Stimulated activated CD8-positive, alpha-beta memory T cell treated with anti-CD3 and anti-CD28 coated beads, Interleukin-7, amount 100 ng/mL, for 24 hours (primary cell): ENCODE measurements at places on chromosomes 5 and 9.

- no peak for DNase-seq
Observed at GRCh38 chr9:38263532-38263931, 129.0 kb upstream of the ALDH1B1 start.

GRCh38 chr5:29263915-29264351 is 1929.6 kb upstream of the CDH6 start:
- DNase-seq, result no peak

DNA sequence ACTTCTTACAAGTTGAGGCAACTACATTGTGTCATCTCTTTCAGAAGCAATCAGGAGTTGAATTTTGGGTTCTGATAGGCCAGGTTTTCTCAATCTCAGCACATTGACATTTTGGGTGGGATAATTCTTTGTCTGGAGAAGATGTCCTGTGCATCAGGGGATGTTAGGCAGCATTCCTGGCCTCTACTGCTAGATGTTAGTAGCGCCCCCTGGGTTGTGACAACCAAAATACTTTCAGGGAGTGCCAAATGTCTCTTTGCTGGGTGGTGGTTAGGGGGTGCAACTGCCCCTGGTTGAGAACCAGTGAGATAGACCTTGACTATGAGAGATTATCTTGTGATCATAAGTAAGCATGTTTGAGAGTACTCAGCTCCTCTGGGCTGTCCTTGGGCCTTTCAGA is 164.3 kb upstream of the KLF9 start:
- no peak for DNase-seq

- no peak for DNase-seq
Observed at GRCh38 chr5:124342986-124343385, 403.5 kb downstream of the ZNF608 start.

DNA sequence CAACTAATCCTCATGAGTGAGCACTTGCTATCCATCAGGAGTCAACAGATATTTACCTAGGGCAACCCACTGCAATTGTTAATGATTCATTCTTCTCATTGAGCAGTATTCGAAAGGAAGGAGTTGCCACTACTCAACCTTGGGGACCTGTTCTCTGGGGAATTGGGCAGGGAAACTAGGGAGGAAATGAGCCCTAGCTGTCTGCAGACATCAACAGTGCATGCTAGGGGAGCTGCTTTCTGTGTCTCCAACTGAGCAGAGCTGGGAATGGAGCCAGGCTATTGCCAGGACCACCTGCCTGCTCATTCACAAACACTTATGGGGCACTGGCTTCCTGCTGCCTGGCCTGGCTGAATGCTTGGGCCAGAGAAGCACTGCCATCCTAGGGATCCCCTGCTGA is 183.4 kb downstream of the TMEM38B start:
- no peak for DNase-seq

DNA sequence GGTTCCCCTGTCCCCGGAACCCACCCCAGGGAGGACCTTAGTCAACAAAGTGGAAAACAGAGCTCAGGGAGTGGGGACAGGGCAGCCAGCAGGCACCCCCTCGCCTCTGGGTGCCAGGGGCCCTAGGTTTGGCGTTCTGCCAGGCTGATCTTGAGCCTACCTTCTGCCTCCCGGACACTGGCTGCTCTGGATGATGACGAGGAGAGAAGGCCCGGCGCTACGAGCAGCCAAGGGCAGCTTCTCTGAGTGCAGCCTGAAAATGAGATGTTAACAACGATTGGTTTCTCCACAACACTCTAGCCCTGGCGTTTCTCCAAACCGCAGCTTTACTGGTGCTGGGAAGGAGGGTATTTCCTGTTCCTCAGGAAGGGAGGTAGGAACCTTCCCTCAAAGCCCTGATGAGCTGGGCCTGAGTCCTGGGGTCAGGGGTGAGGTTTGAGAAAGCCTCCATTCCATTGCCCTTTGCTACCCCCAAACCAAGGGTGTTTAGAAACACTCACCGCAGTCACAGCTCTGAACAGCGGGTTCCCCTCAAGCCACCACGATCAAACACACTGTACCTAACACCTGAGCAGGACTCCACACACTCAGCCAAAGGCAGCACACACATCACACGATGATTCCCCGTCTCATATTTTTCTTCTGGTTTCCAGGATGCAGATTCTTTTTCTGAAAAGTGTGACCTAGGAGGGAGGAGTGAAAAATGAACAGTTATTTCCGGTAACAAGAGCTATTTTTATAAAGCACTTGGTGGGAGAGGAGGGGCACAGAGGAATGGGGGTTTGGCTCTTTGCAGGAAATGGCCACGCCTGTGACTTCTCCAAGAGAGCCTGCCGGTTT is at the start of gene STING1:
Gene STING1 (minus strand): TSS at position 709 of the 840 bp plus-strand sequence. CDS start 1,054 bp downstream, outside the sequence.
- no peak for DNase-seq

DNA sequence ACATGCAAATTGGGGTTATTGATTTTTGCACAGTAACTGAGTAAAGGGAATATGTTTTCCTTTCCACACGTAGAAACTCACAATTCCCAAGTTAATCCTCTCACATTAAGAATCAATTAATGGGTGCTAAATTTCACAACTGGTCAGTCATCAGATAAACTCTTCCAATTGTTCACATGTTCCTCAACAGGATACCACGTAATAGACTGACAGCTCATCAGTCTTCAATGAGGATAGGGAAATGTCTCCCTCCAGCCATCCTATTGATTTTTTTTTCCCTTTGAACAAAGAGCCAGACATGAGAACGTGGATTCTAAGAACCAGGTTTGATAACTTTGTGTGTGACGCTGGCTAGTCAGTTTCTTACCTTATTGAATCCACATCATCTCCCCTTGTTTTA is 768 bp upstream of the CER1 start:
- DNase-seq, result no peak

- no peak for DNase-seq
Observed at GRCh38 chr9:136620441-136621018, 42.2 kb upstream of the EGFL7 start.

GRCh38 chr9:90121762-90122161 is 517.0 kb downstream of the GADD45G start:
- no peak for DNase-seq

- no peak for DNase-seq
Observed at GRCh38 chr9:123346026-123346425, 10.0 kb upstream of the CRB2 start.

GRCh38 chr9:135961811-135962695 is 880 bp upstream of the UBAC1 start:
- DNase-seq, result no peak

- DNase-seq, result peak; percentile 76
Observed at GRCh38 chr9:94259077-94259862, at the start of gene ZNF169. Gene ZNF169 (plus strand): TSS chr9:94259298. CDS start chr9:94278813, 19,515 bp downstream.

GRCh38 chr5:116281309-116281708 is 196.5 kb downstream of the COMMD10 start:
- DNase-seq, result no peak

- DNase-seq, result no peak
Observed at GRCh38 chr9:77783518-77783917, 135.4 kb upstream of the GNA14 start.

DNA sequence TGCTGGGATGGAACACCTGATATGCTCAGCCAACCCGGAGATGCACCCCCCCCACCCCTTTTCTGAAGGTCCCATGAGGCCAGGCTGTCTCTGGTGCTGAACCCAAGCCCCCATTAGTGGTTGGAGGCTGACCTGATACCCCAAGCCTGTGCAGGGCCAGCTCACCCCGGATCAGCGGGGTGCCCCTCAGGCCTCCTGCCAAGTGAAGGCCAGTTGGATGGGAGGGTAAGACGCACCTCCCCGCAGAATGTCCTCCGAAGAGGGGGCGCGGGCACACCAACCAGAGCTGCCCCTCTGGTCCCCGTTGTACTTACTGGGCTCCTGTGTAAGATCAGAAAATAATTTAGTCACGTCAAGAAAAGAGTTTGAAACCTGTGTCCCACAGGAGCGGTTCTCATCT is 76.8 kb upstream of the OTULINL start:
- no peak for DNase-seq

DNA sequence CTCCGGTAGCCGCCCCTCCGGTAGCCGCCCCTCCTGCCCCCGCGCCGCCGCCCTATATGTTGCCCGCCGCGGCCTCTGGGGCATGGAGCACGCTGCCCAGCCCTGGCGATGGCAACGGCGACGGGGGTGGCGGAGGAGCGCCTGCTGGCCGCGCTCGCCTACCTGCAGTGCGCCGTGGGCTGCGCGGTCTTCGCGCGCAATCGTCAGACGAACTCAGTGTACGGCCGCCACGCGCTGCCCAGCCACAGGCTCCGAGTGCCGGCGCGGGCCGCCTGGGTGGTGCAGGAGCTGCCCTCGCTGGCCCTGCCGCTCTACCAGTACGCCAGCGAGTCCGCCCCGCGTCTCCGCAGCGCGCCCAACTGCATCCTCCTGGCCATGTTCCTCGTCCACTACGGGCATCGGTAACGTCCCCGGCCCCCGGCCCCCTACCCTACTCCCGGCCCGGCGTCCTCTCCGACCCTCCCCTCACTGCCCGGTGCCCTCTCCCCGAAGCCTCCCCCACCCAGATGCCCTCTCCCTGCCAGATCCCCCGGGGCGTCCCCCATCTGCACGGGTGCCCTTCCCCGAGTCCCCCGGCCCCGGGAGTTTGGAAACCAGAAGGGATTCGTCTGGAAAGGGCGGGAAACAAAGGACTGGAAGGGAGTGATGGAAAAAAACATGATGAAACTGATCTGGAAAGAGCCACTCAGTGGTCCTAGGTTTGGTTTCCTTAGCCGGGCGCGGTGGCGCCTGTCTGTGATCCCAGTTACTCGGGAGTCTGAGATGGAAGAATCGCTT is 417 bp downstream of the SRD5A1 start:
- peak; percentile 9 for DNase-seq

DNA sequence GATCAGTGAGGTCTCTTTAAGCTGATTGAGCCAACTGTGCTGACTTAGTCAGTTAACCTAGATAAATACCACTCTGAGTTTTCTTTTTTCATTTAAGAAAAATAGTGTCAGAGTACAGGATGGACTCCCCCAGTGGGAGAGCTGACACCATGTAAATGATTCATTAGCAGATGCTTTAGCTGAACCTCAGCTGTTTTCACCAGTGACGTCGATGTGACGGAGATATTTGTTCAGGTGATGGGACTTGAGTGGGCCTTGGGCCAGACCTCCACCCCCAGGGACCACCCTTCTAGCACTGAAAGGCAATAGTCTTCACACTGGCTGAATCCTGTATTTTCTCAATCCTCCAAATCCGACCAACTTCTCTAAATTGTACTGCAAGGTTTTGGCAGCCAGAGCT is 196.1 kb downstream of the GAS1 start:
- no peak for DNase-seq

GRCh38 chr5:60020457-60020856 is 126.9 kb upstream of the PDE4D start:
- DNase-seq, result no peak

DNA sequence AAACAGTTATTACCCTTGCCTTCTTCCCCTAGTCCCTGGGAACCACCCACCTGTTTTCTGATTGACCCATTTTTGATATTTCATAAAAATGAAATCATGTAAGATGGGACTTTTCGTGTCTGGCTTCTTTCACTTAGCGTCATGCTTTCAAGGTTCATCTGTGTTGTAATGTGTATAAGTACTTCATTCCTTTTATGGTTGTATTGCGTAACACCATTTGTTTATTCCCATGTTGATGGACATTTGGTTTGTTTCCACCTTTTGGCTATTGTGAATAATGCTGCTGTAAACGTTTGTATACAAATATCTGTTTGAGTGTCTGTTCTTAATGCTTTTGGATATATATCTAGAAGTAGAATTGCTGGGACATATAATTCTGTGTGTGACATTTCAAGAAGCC is 650.1 kb upstream of the COX7C start:
- DNase-seq, result no peak

DNA sequence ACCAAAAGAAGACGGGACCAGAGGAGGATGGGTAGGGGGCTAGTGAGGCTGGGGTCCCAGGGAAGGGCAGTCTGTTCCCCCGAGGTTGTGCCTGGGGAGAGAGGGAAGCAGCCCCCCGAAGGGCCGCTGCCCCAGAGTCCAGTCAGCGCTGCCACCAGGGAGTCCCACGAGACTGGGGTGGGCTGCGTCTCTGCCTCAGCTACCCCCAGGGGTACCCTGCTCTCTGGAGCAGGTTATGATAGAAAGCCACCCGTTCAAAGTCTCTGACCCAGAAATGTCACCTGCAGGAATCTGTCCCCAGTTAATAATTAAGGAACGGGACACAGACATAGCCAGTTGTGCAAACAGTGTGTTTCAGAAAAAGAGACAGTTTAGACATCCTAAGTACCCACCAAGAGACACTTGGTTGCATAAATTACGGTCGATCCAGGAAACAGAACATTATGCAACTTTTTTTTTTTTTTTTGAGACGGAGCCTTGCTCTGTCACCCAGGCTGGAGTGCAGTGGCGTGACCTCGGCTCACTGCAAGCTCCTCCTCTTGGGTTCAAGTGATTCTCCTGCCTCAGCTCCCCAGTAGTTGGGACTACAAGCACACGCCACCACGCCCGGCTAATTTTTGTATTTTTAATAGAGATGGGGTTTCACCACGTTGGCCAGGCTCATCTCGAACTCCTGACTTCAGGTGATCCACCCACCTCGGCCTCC is 10.7 kb upstream of the AGPAT2 start:
- DNase-seq, result no peak

GRCh38 chr9:98533866-98534265 is 174.9 kb downstream of the GABBR2 start:
- no peak for DNase-seq

DNA sequence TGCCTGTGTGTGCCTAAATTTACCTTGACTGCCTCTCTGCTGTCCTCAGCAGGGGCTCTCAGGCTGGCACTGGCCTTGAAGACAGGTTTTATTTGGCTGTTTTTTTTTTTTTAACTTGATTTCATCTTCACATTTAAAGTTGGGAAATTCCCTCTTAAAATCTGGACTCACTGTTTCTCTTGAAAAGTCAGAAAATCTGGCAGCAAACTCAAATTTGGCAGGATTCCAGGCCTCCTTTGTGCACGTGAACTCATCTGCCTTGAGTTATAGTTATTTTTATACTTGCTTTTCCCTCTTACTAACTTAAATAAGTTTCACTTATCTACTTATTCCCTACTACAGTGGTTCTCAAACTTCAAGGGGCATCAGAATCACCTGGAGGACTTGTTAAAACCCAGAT is 118.4 kb upstream of the MAP3K1 start:
- DNase-seq, result no peak

DNA sequence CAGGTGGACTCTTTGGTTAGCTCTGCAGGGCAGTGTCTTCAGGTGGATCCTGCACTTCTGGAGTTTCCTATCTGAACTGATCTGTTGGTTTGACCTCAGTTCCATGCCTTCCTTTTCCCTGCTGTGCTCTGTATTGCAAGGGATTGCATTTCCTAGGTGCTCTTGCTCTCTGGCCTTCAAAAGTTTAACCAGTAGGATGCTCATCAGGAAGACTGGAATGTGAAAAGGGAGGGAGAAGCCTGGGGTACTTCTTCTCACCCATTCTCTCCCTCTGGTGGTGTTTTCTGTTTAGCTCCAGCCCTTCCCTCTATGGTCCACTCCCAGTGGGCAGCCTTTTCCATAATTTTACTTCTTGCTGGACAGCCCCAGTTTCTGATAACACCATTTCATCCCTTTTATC is 78.5 kb downstream of the ZNF618 start:
- DNase-seq, result no peak

DNA sequence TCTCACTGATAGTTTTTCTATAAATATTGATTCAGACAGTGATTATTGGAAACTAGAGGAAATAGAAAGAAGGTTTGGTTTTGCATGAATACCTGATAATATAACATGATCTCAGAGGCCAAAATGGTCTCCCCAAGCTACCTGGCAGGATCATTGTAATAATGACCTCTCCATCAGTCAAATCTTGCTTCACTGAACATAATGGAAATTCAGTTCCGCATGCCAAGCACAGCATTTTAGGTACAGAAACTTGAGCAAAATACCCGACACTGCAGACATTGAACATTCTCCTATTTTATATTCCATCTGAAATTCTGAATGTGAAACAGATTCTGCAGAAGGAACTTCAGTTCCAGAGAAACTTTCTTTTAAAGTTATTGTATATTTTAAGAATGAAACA is 9.1 kb upstream of the TBC1D2 start:
- DNase-seq, result no peak
